NCI-H1694 treated with DMSO at 0.1 percent for 48 hours (cell line): ENCODE measurements at places on chromosomes 4 and X.

DNA sequence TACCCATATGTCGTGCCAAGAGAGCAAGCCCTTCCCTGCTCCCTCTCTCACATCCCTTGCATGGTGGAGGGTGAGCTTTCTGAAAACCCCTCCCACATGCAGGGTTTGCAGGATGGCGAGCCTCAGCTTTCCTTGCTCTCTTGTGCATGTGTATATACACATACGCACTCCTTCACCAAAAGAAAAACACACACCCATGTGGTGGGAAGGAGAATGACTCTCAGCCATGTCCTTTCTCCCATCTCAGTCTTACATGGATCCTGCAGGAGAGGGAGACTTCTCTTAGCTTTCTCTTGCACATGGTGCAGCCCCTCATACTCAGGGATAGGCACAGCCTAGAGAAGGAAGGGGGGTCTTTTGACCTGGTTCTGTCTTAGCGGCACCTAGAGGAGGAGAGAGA, 81.1 kb downstream of the CLCN5 start:
- DNase-seq, result no peak

DNA sequence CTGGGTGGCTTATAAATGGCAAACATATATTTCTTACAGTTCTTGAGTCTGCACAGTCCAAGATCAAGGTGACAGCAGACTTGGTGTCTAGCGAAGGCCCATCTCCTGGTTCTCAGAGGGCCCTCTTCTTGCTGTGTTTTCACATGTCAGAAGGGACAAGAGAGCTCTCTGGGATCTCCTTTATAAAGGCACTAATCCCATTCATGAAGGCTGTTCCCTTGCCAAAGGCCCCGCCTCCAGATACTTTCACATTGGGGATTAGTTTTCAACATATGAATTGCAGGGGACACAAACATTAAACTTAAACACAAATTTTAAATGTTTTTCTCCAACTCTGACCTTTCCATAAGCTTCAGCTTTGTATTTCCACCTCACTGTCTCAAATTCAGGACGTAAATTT, 1135.0 kb upstream of the TENM3 start:
- DNase-seq, result no peak

DNA sequence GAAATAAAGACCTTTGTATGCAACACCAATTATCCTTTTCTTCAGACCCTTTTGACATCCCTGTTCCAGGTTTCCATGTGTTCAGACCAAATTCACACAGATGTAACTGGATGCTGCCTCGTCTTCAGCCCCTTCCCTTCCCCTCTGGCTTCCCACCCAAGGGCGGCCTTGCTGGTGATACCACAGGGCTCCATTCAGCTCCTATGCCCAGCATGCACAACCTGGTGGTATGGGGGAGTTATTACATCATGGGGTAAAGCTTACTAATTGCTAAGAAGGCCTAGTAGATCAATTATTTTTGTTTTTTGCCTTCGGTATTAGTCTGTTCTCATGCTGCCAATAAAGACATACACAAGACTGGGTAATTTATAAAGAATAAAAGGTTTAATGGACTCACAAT, 317.0 kb upstream of the CXXC4 start:
- DNase-seq, result no peak

GRCh38 chr4:189802884-189803283, 137.8 kb upstream of the FRG1 start:
- DNase-seq, result no peak

DNA sequence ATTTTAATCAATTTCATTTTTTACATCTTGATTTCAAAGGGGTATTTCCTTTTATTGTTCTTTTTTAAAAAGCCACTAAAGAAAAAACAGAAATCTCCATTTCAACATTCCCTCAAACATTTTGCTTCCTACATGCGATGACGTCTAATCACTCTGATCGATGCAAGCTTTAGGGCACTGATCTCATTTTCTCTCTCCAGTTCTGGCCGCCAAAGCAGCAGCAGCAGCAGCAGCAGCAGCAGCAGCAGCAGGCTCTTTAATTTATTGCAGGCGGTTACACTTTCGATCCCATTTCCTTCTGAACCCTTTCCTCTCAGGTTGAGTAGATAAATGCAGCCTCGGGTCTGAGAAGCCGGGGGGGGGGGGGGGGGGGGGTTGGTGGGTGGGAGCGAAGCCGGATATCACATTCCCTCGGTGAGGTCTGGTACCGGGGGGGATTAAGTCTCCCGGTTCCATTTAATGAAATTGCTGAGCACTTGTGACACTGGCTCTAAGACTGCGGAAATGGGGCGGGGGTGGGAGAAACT, 3.4 kb upstream of the PCDH7 start:
- DNase-seq, result peak; percentile 22
